ENCODE measurements at places on chromosomes 7 and 10.

- no peak for DNase-seq
Measured at GRCh38 chr10:71234970-71235685, 22.8 kb downstream of the UNC5B start.

DNA sequence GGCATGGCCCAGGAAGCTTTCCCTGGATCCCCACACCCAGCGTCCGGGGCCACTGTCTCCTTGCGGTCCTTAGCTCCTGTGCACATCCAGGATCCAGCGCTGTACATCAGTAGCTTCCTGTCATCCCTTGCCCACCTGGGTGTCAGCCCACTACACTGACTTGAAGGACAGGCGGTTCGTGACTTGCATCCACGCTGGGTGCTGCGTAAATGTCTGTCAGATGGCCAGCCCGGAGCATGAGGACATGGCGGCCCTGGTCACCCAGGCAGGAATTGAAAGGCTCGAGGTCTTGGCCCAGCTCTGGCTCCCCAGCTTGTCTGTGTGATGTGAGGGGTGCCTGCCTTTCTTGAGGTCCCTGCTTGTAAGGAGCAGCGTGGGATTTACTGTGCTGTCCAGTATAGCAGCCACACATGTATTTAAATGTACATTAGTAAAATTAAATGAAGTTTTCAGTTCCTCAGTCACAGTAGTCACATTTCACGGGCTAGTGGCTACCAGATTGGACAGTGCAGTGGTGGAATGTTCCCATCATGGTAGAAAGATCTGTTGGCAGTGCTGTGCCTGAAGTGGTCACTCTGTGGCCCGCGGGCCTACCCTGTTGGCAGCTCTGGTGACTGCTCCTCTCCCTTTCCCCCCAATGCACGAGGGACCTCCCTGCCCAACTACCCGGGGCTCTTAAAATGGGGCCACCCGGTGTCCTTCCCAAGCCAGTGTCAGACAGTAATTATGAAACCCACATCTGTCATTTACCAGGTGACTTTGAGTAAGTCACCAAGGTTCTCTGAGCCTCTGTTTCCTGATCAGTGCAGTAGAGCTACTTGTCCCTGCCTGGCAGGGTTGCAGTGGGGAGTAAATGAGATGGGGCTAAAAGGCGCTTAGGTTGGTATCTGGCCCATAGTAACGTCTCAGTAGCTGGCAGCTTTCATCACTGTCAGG is 97.8 kb upstream of the PPIF start:
- DNase-seq: no peak

GRCh38 chr10:32939296-32940111 is 18.5 kb downstream of the ITGB1 start:
- no peak for DNase-seq

DNA sequence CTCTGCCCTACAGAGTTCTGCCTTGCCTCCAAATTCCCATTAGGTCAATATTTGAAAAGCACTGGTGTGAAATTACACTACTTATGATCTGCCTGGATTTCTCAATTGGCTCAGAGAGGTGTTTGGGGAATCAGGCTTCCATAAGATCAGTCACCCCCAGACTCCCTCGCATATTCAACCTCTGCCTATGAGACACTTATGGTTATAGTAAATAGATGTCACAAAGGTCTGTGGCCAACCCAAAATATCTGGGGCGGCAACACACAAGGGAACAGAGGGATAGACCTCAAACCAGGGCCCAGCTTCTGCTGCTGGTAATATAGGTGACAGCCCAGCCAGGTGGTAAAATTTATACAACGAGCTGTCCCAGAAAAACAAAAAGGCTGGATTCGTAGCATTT is 376.7 kb upstream of the ZMIZ1 start:
- DNase-seq: no peak

DNA sequence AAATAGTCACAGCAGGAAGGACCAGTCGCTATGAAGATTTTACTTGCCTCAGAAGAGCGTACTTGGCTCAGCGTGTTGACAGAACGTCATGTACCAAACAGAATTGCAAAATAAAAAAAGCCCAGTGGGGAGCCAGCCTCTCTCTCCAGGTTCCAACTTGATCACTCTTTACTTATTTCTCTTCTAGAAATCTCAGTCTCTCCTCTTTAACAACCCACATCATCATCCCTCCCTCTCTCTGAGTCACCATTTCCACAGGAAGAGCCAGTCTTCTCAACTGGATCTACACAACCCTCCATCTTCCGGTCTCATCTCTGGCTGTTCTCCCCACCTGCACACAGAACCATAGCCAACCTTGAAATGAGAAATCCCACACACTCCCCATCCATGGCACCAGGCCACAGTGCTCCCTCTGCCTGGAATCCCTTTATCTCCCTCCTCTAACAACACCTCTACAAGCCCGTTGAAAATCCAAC is 718.3 kb downstream of the GRID1 start:
- DNase-seq: no peak

DNA sequence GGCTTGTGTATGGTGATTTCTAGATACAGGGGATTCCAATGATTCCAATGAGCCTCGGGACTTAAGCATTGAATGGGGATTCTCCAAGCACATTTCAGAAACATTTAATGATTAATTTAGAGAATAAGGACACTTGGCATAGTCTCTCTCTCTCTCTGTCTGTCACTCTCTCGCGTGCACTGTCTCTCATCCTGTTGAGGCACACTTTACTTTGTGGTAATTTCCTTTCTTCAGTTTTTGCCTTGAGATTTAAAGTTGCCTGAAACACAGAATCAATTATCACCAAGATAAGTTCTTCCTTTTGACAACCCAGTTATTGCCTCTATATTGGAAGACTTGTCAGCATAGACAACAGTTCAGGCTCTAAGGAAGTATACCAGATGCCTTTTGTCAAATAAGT is 131.6 kb downstream of the ARID5B start:
- DNase-seq: no peak

DNA sequence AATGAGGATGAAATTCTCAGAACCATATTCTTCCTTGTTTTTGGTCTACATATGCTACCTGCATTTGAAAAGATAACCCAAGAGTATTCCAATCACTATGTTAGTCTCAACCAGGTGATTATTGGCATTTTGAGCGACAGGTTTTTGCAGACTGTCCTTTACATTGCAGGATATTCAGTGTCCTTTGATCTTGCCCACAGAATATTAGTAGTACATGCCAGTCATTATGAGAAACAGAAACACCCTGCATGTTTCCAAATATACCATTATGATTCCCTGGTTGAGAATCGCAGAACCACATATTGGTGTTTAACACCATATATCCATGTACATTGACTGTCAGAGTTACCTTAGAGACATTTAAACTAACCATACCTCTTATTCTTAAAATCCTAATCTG is 30.6 kb downstream of the TMEM243 start:
- DNase-seq: no peak

DNA sequence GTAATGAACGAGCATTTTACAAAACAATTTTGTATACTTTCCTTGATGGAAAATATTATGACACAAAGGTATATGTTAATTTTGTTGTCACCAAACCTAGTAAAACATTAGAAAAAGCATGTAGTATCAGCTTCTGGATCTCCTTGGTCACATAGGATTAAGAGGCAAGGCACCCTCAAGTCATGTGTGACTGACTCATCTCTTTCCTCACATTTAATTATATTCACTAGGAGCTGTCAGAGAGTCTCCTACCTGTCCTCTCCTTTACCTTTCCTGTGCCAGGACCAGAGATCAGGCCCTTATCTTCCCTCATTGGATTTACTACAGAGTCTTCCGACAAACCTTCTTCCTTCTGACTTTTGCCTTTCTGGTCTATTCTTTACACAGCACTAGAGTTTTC is 111.3 kb upstream of the RPA3 start:
- no peak for DNase-seq

GRCh38 chr10:104472957-104473745 is 119.5 kb downstream of the CFAP58 start:
- DNase-seq: no peak

GRCh38 chr10:95341716-95342130 is 50.9 kb upstream of the PDLIM1 start:
- no peak for DNase-seq

DNA sequence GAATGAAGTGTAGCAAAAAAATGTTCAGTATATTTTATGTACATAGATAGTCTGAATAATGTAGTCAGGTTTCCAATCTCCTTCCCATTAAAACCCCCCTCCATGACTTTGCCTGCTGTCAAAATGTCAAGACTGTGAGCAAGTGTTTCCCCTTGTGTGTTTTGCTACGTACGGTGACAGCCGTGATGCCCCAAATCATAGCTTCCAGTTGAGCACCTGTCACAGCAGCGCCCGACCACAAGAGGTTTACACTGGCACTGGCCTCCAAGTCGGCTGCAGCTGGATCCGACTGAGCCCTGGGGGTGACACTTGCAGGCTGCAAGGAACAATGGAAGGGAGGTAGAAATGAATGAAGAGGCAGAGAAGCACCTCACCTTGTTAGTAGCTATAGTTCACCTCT is 62.3 kb downstream of the LAMB4 start:
- no peak for DNase-seq

GRCh38 chr10:102935939-102936605 is 18.0 kb downstream of the CNNM2 start:
- DNase-seq: no peak

All from stimulated activated CD4-positive, alpha-beta T cell treated with anti-CD3 and anti-CD28 coated beads, Interleukin-1b, Interleukin-23, amount 100 ng/mL, for 24 hours (primary cell).